ENCODE measurements at places on chromosomes 11 and 22. TPM values are rescaled to one million over a fixed set of nuclear protein-coding genes. Genes with fewer than 3 reads are reported as not detected.

The NLRX1 gene
- 18.9 TPM for total RNA-seq

The TM7SF2 gene
- total RNA-seq = 2.5 TPM

The YAP1 gene
- 434 TPM for total RNA-seq

The PRG3 gene
- total RNA-seq = not detected

The NDUFA6 gene
- 21.3 TPM for total RNA-seq

The IL18BP gene
- 32.2 TPM for total RNA-seq

The CRYBB3 gene
- 1.8 TPM for total RNA-seq

The SYTL2 gene
- total RNA-seq = 27.8 TPM

The LYVE1 gene
- total RNA-seq = 81.5 TPM

The LDHAL6A gene
- total RNA-seq = not detected

The CASP1 gene
- total RNA-seq = 10.1 TPM

The SELENOH gene
- total RNA-seq = 73.9 TPM

DNA sequence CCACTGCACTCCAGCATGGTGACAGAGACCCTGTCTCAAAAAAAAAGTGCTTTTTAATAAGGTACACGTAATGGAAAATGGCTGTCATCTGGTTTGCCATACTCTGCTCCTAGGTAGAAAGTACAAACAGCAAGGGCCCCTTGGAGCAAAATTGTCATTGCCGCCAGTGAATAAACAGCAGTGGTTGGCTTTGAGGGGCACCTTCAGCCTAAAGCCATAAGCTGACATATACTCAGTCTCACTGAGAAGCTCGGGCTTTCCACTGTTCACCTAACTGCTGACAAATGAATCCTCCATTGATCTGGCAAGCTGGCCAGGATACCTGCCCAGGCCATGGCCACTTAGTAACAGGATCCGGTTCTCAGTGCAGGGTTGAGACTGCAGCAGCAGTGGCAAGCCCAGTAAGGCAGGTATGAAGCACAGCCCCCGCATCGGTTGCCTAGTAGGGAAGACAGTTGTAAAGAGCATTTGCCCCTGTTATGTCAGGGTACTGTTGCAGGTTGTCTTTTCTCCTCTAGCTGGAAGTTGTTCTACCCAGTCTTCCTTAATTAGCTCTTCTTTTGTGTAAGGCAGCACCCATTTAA, 38.8 kb downstream of the MARK2 start:
- DNase-seq = no peak

GRCh38 chr22:49076300-49077035, 751.2 kb downstream of the BRD1 start:
- no peak for DNase-seq

DNA sequence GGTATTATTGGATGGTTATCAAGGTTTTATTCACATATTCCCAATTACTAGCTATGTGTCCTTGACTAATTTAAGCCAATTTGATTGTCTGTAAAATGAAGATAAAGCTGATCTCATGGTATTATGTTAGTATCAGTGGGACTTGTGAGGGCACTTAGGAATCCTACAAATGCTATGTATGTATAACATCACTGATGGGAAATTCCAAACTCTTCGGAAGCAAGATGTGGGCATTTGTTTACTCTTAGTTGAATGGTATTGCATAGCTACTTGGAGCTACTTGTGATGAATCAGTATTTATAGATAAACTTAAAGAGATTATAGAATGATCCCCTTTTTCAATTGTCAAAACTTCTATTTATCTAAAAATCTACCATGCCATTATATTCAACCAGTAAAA, 239.9 kb downstream of the CNTN5 start:
- DNase-seq = no peak

DNA sequence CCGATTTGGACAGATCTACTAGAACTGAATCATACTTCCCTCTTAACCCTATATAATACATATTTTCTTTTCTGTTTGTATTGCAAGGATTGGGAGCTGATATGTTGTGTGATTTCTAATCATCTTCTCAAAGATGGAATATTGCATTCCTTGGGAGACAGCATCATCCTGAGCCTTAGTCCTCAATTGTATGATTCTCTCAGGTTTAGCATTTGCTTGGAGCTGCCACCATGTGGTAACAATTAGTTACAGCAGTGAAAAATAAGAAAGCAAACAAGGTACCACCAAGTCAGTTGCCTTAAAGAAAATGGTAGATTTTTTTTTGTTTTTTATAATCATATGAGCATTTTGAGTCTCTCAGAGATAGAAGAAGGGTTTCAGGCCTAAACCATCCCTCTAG, 11.9 kb downstream of the SNX19 start:
- DNase-seq = no peak

GRCh38 chr11:110349138-110349996, 53.0 kb upstream of the RDX start:
- DNase-seq = no peak

DNA sequence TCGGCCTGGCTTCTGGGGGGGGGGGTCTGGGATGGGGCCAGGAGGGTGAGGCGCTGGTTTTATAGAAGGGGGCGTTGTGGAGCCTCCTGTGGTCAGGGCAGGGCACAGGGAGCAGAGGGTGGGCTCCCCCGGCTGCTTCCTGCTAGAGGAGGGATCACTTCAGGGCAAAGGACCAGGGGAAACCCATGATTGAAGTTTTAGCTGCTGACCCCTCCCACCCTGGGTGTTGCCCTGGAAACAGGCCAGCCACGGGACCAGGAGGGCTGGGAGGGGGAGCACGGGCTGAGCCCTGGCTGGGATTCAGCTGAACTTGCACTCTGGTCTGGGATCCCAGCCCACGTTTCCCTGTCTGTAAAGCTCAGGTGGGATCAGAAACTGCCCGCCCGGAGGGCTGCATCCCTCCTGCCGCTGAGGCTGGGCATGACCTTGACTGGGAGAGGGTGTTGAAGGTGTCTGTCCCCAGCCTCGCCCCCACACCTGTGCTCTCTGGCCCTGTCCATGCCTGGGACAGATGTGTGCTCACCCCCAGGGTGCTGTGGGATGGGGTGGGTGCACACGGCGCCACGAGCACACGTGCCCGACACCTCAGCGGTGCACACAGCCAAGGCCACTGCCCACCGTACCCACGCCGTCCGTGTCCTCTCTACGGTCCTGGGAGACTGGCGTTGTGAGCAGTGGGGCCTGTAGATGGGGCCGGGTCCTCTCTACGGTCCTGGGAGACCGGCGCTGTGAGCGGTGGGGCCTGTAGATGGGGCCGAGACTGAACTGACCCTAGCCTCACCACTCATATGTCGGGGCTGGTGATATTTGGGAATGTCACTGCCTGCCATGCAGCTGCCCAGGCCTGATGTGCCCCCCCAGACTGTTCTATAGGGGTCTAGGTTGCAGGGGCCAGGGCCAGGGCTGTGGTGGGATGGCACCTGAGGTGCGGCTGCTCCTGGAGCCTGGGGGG, 2.3 kb downstream of the TSPAN4 start:
- DNase-seq = peak; percentile 72

GRCh38 chr11:35138943-35139721, at the start of gene CD44:
CD44 (plus strand) TSS chr11:35139171; CDS start chr11:35139304, 133 bp downstream.
- peak; percentile 68 for DNase-seq

DNA sequence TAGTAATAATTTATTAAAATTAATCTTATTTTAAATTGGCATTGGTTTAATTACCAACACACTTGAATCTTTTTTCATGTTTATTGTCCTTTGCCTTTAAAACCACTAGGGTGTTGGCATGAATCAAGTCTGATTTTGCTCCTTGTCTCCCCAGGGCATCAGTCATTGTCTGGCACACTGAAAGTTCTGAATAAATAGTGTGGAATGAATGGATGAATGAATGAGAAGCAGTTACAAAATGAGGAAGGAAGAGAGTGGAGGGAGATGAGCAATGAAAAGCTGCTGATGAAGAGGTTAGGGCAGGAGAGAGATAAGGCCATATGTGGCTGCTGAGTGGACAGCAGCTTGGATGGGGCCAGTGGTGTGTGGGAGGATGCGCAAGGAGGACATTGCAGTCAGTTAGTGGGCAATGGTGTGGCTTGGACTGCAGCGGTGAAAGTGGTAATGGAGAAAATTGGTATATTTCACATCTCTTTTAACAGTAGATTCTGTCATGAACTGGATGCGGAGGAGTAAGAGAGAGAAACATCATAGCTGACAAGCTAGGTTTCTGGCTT, 132.0 kb downstream of the SPON1 start:
- no peak for DNase-seq

DNA sequence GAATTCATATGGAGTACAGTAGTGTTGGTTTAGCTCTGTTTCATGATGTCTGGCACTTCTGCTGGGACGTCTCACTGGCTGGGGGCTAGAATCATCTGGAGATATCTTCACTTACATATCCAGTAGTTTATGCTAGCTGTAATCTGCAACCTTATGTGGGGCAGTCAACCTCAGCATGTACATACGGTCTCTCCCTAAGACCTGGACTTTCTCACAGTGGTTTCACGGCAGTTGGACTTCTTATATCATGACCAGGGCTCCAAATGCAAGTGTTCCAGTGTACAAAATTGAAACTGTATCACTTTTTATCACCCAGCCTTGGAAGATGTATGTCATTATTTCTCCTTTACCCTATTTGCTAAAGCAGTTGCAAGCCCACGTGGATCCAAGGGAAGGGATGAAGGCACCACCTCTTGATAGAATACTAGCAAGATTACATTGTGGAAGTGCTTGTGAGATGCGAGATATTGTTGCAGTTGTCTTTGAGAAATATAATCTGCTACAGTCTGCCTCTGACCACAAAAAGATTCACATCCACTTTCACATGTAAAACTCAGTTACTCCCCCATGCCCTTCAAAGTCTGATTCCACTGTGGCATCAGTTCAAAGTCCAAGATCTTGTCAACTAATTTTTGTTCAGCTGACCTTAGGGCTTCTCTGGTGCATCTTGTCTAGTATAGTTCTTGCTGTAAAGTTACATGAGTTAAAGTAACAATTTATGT, 316.6 kb upstream of the NCAM1 start:
- no peak for DNase-seq

DNA sequence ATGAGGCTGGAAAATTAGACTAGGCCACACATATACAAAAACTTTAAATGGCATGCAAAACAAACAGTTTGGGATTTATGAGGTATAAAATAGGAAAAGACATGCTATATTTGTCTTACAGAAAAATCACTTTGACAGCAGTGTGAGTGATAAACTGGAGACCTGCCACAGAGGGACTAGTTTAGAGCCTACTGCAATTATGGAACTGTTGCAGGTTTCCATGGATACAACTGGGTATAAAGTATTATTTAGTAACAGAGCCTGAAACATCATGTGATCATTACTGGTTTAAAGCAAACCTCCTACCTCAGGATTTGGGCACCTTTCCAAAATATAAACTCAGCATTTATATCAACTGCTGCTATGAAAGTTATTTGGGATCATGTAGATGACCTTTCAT, 1032.5 kb downstream of the DLG2 start:
- no peak for DNase-seq

- DNase-seq = no peak
Measured at GRCh38 chr11:72970557-72971118, 156.4 kb downstream of the ATG16L2 start.

- no peak for DNase-seq
Measured at GRCh38 chr22:31136711-31137110, 3.6 kb downstream of the PLA2G3 start.

GRCh38 chr11:60711276-60711675, 11.9 kb downstream of the MS4A8 start:
- no peak for DNase-seq

DNA sequence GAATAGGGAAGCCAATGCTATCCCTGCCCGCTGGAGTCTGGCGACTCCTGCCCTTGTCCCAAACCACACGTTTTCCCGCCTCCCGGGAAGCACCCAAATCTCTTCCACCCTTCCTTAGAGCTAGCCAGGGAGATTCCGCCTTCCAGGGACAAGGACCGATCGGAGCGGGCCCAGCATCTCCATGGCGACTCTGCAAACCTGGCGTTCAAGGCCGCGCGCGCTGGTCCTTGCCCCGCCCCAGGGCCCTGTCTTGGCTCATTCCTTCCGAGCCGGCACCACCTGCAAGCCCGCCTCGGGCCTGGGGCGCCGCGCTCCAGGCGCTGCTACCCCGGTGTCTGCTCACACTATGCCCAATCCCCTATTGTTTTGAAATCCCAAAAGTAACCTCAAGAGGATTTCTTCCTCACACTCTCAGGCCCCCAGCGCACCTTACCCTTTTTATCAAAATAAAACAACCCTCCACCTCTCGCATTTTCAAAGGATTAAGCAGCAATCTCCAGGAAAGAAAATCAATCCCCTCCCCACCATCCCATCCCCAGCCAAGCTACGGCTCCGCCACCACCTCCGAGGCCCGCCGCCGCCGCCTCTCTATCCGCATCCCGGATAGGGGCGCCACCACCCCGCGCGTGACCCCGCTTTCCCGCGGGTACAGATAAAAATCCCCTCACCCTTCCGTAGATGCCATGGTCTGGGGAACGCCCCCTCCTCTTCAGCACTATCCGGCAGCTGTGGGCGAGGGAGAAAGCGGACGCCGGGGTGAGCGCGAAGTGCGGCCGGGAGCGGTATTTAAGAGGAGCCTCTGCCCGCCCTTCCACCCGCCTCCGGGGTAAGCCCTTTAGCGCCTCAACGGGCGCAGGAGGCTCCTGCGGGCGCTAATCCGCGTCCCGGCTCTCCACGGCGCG, 825 bp downstream of the SLC1A2 start:
- no peak for DNase-seq

GRCh38 chr22:38230108-38230825, 28.5 kb downstream of the MAFF start:
- no peak for DNase-seq

GRCh38 chr22:49390954-49391353, 436.7 kb downstream of the BRD1 start:
- no peak for DNase-seq

GRCh38 chr11:125627236-125627910, 2.4 kb downstream of the CHEK1 start:
- no peak for DNase-seq

DNA sequence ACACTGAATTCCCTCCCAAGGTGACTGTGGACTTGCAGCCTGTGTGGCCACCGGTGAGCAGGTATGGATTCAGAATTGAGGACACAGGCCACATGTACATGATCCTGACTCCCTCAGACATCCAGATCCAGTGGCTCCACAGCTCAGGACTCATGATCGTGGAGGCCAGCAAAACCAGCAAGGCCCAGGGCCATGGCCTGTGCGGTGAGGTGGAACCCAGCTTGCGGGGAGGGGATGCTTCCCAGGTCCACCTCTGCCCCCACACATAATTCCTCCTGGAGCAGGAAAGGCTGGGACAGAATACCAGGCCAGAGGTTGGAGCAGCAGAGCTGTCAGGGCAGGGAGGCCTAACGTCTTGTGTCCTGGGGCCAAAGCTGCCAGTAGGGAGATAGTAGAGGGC, 82.1 kb downstream of the OTOG start:
- DNase-seq = no peak

Measured in thoracic aorta (tissue), 2 donors.